ENCODE measurements at places on chromosomes 2 and 18. TPM values are rescaled to one million over a fixed set of nuclear protein-coding genes. Genes with fewer than 3 reads are reported as not detected.

GRCh38 chr2:227627769-227628168, 10.5 kb downstream of the SCYGR4 start:
- DNase-seq: no peak

GRCh38 chr2:132678483-132678882, 8.5 kb upstream of the LYPD1 start:
- no peak for DNase-seq

GRCh38 chr2:165274698-165275097, 35.5 kb downstream of the SCN2A start:
- DNase-seq: no peak

- no peak for DNase-seq
Measured at GRCh38 chr2:40746191-40746590, 294.3 kb upstream of the SLC8A1 start.

CAPN10 gene
- total RNA-seq: 15.0 TPM

PLEK gene
- 12.3 TPM for total RNA-seq

SRD5A2 gene
- 0.59 TPM for total RNA-seq

C2orf66 gene
- 1.9 TPM for total RNA-seq

DNAH6 gene
- 7.8 TPM for total RNA-seq

SGPP2 gene
- 1.7 TPM for total RNA-seq

NFATC1 gene
- total RNA-seq: 8.0 TPM

Measured in spinal cord (tissue), 10 donors.